ENCODE measurements at places on chromosomes 7 and 10.

- DNase-seq: no peak
Measured at GRCh38 chr10:24969841-24970281, 17.5 kb upstream of the PRTFDC1 start.

- no peak for DNase-seq
Measured at GRCh38 chr7:139370301-139370942, 10.7 kb downstream of the LUC7L2 start.

GRCh38 chr7:132655131-132655727 is 79.0 kb upstream of the PLXNA4 start:
- DNase-seq: peak; percentile 87

- no peak for DNase-seq
Measured at GRCh38 chr10:61481597-61481996, 28.4 kb upstream of the TMEM26 start.

DNA sequence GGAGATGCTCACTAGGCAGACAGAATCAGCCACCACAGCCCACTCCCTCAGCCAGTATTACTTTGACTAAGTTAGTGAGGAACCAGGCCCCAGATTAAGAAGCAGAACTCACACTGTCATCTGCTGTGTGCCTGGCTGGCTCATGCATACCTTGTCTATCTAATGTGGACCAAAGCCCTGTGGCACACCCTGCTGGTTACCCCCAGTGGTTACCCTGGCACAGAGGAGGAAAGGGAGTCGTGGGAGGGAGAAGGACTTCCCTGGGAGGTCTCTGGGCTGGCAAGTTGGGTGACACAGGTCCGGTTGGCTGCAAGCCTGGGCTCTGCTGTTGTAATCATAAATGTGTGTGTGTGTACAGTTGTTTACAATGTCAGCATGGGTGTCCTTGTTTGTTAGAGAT is 7.5 kb upstream of the SH2D4B start:
- DNase-seq: no peak

DNA sequence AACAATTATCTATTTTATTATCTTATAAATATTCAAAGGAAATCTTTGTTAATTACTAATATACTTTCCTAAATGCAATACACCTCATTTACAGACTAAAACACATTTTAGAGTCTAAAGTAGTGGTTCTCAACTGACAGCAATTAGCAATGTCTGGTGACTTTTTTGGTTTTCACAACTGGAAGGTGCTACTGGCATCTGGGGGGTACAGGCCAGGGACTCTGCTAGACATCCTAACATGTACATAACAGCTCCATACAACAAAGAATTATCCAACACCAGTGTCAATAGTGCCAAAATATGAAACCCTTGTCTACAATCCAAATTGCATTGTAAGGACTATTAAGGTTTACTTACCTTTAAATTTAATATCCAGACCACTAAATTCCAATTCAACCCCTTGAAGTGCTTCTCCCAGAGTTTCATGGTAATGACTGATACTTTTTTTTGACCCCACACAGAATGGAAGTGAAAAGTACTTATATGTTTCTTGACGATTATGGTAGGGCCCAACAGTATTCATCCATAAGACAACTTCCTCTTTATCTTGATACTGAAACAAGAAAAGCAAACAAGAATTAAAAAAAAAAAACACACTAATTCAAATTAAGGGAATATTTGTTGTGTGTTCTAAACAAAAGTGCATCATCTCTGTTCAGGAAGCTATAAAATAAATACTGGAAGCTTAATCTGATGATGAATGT is 10.4 kb downstream of the TM9SF3 start:
- DNase-seq: no peak

DNA sequence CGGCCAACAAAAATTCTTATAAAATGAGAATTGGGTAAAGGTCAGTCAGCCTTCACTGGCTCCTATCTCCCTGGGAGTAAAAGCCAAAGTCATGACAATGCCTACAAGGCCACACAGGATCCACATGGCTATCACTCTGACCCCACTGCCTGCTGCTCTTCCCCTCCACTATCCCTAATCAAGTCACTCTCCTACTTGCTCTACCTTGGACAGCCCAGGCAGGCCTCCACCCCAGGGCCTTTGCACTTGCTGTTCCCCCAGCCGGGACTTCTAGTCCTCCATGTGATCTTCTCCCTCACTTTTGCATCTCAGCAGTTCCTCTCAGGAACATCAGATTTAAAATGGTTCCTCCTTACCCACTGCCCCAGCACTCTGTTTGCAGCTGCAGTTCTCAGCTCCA is 50.6 kb downstream of the PRR15 start:
- no peak for DNase-seq

DNA sequence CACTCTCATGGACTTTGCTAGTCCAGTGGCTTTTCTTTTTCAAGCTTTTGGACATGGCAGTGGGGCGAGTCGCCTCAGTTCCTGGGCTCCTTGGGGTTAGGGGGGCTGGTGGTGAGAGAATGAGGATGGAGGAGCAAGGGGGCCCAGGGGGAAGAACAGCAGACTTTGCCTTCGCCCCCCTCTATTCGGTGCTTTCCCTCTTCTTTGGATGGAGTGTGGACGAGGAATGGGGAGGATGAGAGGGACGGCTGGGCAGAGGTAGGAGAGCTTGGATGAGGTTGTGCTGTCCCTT is 255 bp downstream of the MAGI2 start:
- DNase-seq: no peak

GRCh38 chr7:87113077-87113476 is 39.2 kb upstream of the DMTF1 start:
- no peak for DNase-seq

- DNase-seq: no peak
Measured at GRCh38 chr7:40761762-40762560, 627.2 kb downstream of the SUGCT start.

- no peak for DNase-seq
Measured at GRCh38 chr7:129366-130221, 62.8 kb upstream of the FAM20C start.
